NCI-H1694 (cell line): ENCODE measurements at places on chromosomes 2 and 18.

DNA sequence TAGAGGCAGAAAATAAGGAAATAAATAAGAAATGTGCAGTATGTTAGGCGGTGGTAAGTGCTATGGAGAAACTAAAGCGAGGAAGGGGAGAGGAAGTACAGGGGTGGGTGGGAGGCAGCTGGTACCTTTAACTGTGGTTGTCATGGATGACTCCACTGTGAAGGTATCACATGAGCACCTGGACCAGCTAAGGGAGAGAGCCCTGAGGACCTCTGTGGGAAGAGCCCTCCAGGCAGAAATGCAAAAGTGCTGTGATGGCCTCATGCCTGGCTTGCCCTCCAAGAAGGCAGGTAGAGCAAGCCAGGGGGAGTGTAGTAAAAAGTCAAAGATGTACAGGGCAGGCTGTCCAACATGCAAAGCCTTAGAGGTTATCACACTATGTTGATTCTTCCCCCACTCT, 17.9 kb downstream of the LYPD6 start:
- DNase-seq = no peak

GRCh38 chr18:32891130-32891529, 118.3 kb upstream of the KLHL14 start:
- no peak for DNase-seq

DNA sequence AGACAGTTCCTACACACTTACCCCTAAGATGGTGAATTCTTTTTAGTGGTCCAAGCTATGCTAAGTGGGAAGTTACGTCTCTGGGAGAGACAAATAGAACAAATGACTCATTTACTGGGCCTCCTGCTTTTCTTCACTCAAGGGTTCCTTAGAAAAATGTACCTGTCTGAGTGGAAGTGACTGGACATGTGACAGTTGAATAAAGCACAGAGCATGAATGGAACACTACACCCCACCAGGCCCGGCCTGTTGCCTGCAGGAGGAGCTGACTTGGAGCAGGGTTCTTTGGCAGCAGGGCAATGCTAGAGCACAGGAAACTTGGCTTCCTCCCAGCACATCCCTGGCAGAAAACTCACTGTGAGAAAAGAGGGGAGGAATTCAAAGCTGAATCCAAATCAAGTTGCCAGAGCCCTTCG, 451.0 kb upstream of the SETBP1 start:
- DNase-seq = peak; percentile 11

DNA sequence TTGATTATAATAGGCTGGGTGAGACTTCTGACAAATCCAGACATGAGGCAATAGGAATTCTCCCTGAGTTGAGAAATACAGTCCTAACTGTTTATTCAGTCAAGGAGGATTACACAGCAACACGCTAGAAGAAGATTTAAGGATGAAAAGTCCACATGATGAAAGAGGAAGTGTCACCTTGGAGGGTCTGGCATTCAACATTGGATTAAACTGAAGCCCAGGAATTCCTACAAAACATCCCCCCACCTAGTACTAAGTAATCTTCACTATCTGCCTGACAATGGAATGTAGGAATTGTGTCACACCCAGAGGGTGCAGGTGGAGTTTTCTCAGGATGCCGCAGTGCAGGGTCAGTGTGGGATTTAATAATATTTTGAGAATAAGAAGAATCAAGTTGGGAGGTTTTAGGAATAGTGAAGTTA, 142.4 kb downstream of the SOCS6 start:
- DNase-seq = no peak

GRCh38 chr2:209468846-209469245, 45.0 kb downstream of the MAP2 start:
- DNase-seq = no peak

GRCh38 chr2:142723236-142723635, 154.2 kb upstream of the KYNU start:
- DNase-seq = no peak

DNA sequence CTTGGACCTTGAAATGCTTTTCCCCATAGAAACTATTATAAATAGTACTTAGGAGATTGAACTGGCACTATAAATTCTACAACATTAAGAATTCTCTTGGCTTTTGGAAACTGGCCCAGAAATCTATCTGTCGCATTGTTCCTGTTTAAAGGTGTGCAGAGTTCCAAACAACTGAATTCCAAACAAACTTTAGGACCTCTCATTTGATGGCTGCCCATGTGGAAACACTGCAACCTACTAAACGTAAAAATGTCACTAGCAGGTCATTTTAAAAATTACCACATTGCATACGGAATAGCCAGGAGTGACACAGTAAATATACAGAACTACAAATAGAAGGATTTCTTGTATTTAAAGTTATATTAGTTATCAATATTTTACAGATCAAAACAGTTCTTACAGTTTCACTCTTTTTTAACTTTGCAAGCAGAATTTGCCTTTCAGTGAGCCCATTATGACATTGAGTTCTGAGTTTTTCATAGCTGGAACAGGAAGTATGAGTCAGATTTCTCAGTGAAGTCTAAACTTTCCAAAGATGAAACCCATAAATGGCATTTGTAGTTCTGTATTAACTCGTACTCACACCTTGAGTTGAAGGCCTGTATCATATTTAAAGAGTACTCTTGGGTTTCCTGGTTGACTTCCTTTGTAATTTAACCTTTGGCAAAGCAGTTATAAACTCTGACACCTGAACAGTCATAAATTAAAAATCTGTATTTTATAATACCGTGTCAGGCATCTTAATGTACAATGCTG, 142.3 kb upstream of the BOD1L2 start:
- no peak for DNase-seq

DNA sequence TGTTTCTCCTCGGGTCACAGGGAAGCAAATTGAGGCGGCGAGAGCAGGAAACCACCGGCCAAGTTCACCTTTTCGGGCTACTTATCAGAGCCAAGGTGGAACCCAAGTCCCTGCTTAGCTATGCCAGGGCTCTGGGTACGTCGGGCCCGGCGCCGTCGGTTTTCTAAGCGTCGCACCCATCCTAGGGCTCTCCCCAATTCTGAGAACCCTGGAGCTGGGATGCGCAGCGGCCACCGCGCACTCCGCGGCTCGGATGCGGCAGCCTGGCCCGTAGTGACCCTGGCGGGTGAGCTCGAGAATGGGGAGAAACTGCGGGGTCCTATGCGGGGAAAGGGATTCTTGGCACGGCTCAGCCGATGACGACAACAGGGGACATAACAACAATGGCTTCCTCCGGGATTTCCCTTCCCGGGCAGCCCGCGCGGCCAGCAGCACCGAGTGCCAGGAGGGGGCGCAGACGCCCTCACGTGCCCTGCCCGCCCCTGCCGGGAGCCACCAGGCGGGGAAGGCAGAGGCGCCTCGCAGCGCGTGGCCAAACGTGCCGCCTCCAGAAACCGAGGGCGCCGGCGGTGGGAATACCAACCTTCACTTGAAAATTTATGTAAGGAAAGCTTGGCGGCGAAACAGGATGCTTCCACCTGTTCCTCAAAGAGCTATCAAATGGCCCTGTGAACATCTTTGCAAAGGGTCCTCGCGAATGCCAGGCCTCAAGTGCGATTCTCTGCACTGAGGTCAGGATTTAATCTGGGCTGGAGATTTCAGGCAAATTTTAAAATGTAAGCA, 2.1 kb upstream of the SLC30A3 start:
- DNase-seq = peak; percentile 52

DNA sequence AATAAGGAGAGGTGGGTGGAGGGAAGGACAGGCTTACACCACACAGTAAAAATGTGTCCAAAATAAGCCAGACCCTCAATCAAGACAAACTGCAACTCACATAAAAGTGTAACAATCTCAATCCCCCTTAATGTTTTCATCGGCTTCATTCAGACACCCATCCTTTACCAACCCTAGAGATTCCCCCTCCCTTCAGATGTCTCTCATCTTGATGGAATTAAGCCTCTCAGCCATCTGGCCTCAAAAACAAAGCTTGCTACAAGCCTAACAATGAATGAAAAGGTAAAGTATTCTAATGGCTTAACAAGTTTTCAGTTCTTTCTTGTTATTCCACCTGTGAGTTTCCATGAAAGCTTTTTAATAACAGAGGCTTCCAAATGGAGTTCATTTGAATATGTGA, 5.2 kb downstream of the RTTN start:
- DNase-seq = no peak

GRCh38 chr2:36771671-36772070, 75.2 kb downstream of the VIT start:
- DNase-seq = no peak

GRCh38 chr18:48900469-48900868, 50.3 kb downstream of the SMAD7 start:
- DNase-seq = no peak

DNA sequence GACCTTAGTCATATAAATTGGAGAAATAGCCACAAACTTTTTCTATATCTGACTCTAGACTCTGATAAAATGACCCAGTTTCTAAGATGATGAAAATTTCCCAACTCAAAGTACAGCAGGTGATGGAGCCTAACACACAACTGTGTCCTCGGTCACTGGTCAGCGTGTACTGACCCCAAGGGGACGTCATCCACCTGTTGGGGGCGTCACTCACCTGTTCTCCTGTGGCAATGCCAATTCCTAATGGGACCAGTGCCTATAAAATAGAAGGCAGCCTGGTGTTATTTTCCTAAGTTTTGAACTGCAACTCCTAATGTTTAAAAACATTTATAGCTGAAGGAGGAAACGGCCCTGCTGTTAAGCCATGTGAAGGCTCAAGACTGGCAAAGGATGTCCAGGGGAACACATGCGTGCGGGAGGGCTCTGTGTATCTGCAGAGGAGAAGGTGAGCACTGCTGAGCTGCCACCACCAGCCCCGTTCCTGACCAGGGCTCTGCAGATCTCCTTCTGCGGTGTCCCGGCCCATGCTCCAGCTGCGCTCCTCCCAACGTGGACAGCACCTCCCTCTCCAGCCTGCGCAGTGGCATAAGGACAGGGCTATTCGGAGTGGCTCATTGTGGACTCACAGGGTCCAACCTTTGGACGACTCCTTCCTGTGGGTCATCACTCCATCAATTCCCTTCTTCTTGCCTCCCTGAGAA, 21.2 kb downstream of the TYMS start:
- DNase-seq = no peak

DNA sequence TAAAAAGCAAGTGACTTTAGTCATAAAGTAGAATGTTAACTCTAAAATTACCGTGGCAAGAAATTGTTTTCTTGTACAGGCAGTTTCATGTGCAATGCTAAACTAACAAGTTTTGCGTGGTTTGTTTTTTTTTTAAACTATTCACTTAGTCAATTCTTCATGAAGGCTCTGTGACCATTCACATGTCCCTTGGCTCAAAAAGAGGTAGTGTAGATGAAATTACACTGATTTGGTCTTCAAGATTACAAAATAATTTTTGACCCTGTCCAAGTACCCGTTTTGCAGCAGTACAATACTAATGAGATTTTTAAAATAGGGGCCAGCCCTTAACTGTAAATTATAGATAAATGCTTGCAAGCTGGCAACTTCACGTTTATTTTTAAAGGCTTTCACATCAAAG, 1.3 kb downstream of the TMEM131 start:
- no peak for DNase-seq

- DNase-seq = no peak
These were observed 8.8 kb downstream of the MGAT5 start for GRCh38 chr2:134262684-134263083.

- DNase-seq = no peak
These were observed 78.0 kb upstream of the DNMT3A start for GRCh38 chr2:25419678-25420242.

DNA sequence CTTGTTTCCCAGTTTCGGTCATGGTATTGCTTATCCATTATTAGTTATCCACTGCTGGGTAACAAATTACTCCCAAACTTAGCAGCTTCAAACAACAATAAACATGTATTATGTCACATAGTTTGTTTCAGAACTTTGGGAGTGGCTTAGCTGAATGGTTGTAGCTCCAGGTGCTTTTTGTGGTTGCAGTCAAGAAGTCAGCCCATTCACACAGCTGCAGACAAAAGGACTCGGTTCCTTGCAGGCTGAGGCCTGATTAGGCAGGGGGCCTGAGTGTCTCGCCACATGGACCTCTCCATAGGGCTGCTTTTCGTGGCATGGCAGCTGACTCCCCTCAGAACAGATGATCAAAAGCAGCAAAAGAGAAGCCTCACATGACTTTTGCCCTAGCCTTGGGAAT, 58.2 kb upstream of the ITGA4 start:
- DNase-seq = no peak

DNA sequence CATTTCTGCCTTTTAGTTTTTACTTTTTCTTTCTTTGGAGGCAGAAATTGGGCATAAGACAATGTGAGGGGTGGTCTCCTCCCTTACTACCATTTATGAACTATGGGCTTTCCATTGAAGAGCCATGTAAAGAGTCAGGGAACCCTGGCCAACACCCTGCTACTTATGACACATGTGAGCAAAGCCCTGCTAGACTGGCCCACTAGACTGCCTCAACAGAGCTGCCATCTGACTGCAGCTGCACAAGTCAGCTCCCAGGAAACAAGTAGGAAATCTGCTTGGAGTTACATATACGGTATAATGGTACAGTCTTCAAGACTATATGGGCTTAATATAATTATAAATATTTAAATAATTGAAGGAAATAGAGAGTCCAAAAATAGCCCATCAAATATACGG, 816.8 kb downstream of the TRIB2 start:
- no peak for DNase-seq

- peak; percentile 13 for DNase-seq
These were observed 12.7 kb downstream of the CYTIP start for GRCh38 chr2:157431176-157431575.

GRCh38 chr18:33906046-33906445, 318.7 kb downstream of the NOL4 start:
- DNase-seq = no peak

- no peak for DNase-seq
These were observed 47.2 kb downstream of the CDC42EP3 start for GRCh38 chr2:37623971-37624900.

DNA sequence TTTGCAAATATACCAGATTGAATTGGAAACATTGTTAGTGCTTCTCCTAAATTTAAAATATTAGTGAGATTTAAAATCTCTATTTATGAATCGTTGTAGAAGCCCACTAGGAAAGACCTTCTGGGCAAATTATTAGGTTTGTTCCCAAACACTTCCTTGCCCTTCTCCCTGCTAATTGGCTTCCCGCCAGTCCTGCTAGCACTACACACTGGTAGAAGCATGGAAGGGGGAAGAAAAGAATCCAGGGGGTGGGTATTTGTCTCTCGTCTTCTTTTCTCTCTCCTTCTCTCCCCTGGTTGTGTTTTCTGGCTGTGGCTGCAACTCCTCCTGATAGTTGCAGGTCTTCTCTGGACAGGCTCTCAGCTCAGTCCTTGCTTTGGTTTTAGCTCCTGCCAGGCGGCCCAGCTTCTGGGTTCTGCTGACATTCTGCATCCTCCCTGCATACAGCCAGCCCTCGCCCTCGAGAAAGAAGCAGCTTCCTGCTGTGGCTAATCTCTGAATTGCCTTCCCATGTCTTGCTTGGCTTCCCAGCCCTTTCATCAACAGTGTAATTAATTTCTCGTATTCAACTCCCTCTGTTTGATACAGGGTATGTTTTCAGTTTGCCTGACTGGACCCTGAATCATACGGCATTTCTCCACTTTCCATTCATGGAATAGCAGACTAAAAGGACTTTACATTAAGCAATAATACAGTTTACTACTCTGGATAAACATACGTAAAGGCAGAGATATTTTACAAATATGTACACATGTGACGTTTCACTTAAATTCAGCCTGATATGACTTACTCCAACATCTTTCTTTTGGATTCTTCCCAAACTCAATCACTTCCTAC, 6.9 kb upstream of the PARD3B start:
- no peak for DNase-seq

- DNase-seq = no peak
These were observed 151.7 kb downstream of the GBX2 start for GRCh38 chr2:236016496-236016895.

GRCh38 chr18:22933966-22934423, 867 bp downstream of the RBBP8 start:
- DNase-seq = no peak
